ENCODE measurements at places on chromosomes 5 and 9.

- no peak for DNase-seq
These were observed 233.8 kb downstream of the SEMA6A start for GRCh38 chr5:116340799-116341198.

GRCh38 chr9:131595696-131596429 lies 50.5 kb downstream of the PRRT1B start:
- DNase-seq: no peak

DNA sequence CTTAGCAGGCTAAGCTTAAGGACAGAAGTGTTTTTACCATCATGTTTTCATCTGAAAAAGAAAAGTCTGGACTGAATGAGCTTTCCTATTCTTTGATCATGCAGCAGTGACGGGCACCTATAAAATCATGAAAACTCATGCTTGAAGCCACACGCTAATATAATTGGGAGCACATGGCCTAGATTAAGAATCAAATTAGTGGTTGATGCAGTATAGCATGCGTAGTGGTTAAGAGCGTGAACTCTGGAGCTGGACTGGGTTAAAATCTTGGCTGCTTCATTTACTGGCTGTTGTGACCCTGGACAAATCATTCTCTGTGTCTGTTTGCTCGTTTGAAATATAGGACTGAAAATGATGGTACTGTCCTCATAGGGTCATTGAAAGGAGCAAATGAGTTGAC lies 49.9 kb upstream of the IL13 start:
- DNase-seq: no peak

GRCh38 chr5:67426961-67427849 lies 230.6 kb upstream of the CD180 start:
- no peak for DNase-seq

GRCh38 chr5:178476972-178477754 lies 113.0 kb downstream of the COL23A1 start:
- DNase-seq: no peak

DNA sequence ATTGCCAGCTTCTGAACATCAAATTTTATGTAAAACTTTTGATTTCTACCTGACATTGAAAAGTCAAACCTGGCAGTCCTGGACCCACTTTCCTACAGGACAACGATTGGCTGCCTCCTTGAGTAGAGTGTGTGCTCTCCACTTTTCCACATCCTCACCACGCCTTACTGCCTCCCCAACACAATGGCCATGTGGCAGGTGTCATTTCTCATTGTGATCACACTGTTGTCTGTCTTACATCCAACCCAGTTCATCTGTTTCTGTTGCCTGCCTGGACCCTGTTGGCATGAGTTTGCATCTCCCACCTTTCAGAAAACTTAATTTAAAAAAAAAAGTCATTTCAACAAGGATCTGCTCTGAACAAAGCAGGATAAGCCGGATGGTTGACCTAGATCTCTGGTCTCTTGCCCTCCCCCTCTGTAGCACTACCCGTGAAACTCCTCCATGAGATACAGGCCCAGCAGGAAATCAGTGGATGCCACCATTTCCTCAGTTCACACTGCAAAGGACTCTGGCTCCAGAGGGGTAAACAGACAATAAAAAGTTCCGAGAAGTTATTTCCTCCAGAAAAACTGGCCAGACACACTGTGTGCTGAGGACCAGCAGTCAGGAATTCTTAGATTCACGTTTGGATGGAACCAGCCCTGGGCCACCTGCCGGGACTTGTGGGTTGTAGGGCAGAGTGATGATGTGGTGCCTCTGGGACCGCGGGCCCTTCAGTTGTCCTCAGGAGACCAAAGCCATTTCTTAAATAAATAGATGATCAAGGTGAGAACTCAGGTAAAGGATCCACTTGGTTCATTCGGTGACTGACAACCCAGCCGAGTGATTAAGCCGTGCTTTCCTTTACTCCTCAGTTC lies 48.6 kb downstream of the AMBP start:
- no peak for DNase-seq

DNA sequence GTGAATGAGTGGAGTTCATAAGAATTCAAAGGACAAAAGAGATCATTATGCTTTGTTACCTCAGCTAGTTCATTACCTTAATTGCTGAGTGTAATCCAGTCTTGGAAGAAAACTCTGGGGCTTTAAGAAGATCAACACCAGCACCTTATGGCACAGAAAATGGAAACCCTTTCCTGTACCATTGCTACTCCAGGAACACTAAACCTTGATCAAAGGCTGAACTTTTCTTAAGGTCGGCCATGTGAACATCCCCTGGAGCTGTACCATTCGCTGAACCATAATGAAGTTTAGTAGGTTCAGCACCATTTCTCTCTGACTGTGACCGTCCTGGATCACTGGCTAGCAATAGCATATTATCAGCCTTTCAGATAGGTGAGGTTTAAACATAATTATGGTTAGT lies 97.4 kb downstream of the PBX3 start:
- no peak for DNase-seq

GRCh38 chr5:3595006-3595961 lies at the start of gene IRX1:
TSS of gene IRX1 (plus strand) at chr5:3595832. CDS start at chr5:3596106, 274 bp downstream.
- DNase-seq: no peak

GRCh38 chr5:167881041-167881440 lies 410.4 kb upstream of the WWC1 start:
- no peak for DNase-seq

GRCh38 chr5:127810707-127811490 lies 107.7 kb downstream of the CCDC192 start:
- DNase-seq: no peak

DNA sequence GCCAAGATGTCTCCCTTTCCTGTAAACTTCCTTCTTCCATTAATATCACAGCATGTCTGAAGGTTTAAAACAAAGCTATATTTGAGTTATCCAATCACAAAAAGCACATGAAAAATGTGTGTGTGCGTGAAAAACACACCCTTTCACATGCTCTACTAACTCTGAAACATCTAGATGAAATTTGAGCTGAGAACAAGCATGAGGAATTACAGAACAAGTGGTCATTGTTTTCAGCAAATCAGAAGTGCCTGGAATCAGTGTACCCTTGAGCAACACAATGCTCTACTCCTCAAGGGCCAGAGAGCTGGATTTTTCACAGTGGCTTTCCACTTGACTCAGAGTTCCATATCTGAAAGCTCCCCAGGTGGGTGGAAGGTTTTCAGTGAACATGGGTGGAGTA lies 255.9 kb downstream of the PSAT1 start:
- DNase-seq: no peak

- no peak for DNase-seq
These were observed 111.3 kb upstream of the PCA3 start for GRCh38 chr9:76652894-76653293.

- DNase-seq: peak; percentile 79
These were observed 4.8 kb downstream of the ATP6V1G1 start for GRCh38 chr9:114592356-114592755.

DNA sequence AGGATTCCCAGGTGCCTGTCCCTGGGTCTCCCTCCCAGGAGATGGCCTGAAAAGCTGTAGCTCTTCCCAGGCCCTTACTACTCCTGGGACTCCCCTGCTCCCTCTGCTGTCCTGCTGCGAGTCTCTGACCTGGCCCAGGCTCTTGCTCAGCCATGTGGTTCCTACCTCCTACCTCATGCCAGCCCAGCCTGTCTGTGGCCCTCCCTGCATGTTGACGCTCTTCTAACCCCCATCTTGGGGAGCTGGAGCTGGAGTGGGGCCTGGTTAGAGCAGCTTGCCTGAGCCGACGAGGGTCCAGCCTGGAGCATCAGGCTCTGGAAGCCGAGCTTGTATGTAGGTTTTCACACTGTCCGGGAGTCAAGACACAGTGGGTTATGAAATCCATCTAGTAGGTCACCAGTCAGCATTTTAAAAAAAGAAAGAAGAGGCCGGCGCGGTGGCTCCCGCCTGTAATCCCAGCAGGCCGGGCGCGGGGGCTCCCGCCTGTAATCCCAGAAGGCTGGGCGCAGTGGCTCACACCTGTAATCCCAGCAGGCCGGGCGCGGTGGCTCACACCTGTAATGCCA lies 244.4 kb downstream of the FANCC start:
- no peak for DNase-seq

GRCh38 chr9:70988551-70988950 lies 132.9 kb downstream of the TRPM3 start:
- no peak for DNase-seq

DNA sequence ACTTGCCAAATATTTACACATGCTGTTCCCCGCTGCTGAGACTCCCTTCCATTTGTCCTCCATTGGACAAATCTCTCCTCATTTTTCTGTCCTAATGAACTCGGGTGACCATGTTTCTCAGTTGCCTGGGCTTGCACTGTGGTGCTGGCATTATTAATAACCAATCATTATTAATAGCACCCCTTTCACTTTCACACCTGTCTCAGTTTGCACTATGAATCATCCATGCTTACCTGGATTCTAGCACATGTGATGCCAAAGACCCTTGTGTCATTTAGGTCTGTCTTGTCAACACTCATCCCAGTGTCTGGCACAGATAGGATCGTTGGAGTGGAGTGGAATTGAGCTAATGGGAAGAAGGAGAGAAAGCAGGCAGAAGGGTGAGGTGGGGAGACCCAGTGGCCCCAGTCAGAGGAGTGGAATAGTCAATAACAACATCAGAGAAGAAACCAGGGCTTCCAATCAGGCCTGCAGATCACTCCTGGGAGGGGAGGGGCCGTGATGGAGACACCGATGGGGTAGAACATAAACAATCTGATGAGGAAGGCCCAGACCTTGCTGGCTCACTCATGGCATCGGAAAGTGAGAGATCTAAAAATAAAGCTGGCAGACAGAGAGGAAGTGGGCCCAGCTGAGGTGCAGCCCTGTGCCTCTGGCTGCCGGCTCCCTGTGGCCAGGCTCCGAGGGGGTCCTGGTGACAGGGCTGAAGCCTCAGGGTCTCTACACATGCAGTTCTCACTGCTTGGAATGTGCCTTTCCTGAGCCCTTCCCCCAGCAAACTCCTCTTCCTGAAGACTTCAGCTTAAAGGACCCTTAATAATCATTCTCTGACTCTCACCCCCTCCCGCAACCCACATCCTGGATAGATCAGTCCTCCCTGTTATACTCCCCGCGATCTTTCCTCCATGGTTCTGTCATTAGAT lies 33.5 kb upstream of the CRB2 start:
- DNase-seq: peak; percentile 67

- DNase-seq: no peak
These were observed 20.3 kb upstream of the PCDH1 start for GRCh38 chr5:141898448-141899049.

DNA sequence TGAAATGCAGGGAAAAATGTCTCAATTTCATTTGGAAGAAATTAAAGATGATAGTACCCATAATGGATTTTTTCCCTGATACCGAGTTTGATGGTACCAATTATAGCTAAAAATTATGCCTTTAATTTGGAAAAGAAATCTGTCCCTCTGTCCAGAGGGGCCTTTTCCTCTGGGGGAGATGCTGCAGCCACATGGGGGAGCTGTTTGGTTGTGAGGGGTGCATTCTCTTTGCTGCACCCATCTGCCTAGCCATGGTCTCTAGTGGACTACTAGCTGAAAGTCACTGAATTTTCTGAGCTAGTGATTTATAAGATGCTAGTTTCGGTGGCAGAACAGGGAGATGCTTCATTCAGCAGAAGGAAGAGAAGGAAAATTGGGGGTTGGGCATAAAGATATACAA lies 9.6 kb downstream of the SEC61B start:
- DNase-seq: peak; percentile 23

DNA sequence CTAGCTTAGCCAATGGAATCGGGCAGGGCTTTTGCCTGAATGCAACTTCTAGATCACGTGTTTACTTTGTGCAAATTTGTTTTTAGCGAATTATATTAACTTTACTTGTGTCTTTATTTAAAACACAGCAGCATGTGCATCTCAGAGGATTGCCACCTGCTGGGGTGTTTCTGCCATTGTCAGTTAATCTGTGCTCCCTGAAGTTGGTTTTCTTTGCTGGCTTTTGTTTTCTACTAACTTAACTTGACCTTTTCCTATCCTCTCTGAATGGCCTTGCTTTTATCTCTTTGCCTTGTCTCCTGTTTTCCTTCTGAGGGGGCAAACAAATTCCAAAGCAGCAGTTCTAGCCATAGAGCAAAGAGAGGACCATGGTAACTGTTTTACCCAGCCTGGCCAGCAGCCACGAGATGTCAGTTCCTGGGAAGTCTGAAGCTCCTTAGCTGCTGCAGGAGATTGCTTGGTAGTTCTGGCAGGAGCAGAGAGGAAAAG lies 67.6 kb downstream of the ARHGEF28 start:
- peak; percentile 9 for DNase-seq

DNA sequence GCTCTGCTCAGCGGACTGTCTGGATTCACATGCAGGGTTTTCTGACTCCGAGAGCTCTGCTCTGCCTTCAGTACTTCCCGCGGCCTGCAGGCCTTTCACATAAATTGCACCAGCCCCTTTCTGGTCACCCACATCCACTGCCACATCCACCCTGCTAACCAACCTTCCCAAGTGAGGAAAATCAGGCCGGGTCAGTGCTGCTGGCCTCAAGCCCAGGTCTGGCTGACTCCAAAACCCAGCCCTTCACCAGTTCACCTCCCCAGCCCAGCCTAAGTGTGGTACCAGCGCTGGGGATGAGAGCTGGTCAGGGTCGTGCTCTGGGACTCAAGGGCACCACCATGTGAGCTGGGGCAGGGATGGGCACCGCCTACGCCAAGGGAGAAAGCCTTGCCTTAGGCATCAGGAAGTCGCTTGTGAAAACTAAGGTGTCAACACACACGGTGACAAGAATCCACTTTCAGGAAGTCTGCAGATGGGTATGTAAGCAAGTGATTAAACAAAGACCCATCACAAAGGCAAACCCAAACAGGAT lies 12.3 kb downstream of the LMAN2 start:
- no peak for DNase-seq

DNA sequence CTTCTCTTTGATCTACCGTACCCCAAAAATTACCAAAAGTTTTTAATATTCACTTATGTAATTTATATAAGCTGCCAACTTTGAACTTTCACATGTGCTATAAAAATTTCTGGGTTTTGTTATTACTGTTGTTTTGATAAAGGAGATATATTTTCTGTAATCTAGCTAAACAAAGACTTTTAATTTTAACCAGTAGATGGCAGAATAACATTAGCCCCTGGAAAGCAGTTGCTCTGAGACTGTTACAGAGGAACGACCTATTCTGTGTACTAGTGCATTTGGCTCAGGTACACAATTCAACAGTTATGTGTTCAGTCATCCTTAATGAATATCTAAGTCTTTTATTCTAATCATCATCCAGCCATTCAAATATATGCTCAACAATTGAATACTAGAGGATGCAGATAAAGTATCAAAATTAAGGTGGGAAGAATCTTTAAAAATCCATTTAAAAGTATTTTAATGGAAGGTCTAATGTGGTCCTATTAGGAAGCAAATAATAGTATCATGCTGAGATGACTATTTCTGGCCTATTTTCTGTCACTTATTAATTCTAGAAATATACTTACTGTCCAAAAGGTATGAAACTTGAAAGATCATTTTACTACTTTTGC lies 8.6 kb downstream of the KLHL9 start:
- DNase-seq: peak; percentile 69

Measured in CD4-positive, alpha-beta T cell treated with Interleukin-12 subunit alpha and Interleukin-12 subunit beta, for 1 hour (primary cell).